ENCODE measurements at places on chromosomes 3 and 15.

GRCh38 chr3:42092006-42092405 lies 849 bp downstream of the TRAK1 start:
- no peak for DNase-seq

DNA sequence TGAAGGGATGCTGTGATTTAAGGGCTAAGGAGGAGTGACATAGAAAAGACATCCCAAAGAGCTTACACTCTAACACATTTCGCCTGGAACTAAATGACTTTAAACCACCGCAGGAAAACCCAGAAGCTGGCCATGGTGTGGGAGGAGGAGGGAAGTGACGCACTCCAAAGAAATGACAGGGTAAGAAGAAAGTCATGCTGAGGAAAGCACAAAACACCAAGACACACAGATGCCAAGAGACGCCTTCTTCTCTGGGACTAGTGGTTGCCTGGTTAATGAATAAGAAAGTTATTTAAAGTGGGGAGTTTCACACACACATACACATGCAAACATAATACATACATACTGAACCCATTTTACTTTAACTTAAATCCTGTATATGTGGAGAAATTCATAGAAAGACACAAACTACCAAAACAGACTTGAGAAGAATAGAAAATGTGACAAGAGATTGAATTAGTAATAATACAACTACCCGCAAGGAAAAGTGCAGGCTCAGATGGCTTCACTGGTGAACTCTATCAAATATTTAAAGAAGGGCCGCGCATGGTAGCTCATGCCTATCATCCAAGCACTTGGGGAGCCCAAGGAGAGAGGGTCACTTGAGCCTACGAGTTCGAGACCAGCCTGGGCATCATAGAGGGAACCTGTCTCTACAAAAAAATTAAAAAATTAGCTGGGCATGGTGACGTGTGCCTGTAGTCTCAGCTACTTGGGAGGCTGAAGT lies 125.5 kb downstream of the NSMCE3 start:
- DNase-seq = peak; percentile 28

GRCh38 chr3:53719796-53720195 lies 126.4 kb downstream of the CHDH start:
- DNase-seq = no peak

DNA sequence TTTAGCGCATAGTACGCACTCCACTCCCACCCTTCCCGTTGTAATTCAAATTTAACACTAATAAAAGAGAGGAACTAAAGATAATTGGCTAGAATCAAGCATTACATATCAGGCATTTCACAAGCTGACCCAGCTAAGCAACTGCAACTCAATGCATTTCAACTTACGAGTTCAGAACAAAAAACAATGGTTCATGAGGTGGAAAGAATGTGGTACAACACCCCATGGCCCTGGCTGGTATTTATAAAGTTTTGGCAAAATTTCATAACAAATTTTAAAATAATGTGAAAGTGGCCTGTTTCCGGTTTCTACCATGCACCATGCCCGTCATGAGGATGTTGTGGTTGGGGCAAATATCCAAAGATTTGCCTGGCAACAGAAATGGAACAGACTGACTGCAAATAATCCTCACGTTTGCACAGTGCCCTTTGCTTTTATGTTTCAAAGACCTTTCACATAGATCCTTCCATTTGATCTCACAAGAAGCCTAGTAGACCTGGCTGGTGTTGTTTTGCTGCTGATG lies 455.3 kb upstream of the NR2F2 start:
- no peak for DNase-seq

DNA sequence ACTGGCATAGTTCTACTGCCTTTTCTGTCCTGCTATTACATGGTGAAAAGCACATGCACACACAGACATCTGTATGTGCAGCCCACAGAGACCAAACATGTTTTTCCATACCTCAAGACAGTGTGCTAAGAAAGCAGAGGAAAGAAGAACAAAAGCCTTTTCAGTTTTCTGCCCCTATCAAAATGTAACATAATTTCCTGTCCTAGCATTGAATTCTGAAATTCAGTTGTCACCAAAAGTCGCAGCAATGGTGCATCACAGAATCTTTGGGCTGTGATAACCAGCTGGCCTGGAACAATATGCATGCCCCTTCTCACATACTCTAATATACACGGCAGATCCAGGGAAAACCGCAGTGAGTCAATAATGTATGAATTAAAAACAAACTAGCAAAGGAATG lies 153.8 kb upstream of the RAP2B start:
- DNase-seq = no peak

DNA sequence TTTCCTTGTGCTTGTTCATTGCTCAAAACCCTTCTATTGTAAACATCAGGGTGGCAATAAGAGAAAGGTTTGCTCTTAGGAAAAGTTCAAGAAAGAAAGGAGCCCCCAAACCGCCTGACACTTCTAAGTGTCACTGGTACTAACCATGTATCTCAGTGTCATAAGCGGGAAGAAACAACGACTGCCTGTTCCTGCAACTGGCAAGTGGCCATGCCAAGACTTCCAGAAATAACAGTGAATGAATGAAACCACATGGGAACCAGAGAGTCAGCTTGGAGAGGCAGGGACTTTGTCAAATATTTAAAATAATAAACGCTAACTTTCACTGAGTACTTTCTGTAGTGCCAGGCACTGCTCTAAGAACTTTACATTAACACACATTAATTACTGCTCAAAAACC lies 1.1 kb downstream of the PLSCR2 start:
- no peak for DNase-seq
